ENCODE measurements at places on chromosomes 11 and 22.

GRCh38 chr11:117997823-117998579 lies 11.8 kb downstream of the IL10RA start:
- DNase-seq, result no peak

DNA sequence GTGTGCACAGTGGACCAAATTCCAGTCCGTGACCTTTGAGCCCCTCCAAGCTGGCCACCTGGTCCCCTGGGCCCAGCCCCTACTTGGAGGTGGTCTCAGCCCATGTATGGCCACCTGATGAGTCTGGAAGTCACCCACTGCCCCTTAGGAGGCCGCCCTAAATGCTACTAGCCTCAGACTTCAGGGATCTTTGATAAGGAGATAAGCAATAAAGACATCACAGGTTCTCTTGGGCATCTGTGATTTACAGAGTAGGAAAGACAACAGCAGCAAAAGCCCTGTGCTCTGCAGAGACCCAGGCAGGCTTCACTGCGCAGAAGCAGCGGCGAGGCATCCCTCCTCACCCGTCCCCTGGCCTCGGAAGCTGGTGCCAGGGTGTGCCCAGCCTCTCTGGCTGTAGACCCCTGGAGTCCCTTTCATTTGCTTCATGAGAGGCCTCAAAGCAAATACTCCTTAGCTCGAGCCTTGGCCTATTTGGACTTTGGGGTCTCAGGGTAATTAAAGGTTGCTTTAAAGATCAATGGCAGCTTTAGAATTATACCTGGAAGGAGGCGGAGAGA lies 360.1 kb downstream of the TBC1D22A start:
- no peak for DNase-seq

DNA sequence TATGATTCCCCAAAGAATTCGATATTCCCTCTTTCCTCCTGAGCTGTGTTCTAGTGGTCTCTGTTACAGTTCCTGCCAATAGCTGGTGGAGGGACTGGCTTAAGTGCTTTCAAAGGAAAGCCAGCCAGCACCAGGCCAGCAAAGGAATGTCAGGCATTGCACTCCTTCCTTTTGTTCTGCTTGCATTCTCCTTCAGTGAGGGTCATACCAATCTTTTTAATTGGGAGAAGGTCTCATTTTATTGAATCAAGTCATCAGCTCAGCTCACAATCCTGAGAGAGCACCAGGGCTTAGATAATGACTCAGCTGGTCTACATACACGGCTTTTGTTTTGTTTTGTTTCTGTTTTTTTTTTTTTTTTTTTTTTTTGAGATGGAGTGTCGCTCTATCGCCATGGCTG lies 222.9 kb downstream of the NAV2 start:
- DNase-seq, result no peak

DNA sequence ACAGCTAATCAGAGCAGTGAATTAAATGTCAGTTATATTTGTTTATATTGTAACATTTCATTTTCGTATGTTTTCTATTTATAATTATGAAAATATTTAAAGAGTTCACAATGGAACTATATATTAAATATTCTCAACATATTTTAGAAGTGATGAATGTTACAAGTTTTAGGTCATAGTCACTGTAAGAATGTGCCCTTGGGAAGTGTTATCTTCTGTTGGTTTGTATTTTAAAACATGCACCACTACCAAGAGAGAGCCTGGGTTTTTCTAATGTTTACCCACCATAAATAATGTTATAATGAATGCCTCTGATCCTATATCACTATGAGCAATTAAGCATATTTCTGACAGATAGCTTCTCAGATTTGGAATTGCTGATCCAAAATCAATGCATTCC lies 171.0 kb downstream of the BCR start:
- no peak for DNase-seq

- DNase-seq, result no peak
Measured at GRCh38 chr11:122755409-122755808, 82.9 kb upstream of the CRTAM start.

GRCh38 chr11:57356268-57356667 lies 18.1 kb downstream of the P2RX3 start:
- DNase-seq, result no peak

DNA sequence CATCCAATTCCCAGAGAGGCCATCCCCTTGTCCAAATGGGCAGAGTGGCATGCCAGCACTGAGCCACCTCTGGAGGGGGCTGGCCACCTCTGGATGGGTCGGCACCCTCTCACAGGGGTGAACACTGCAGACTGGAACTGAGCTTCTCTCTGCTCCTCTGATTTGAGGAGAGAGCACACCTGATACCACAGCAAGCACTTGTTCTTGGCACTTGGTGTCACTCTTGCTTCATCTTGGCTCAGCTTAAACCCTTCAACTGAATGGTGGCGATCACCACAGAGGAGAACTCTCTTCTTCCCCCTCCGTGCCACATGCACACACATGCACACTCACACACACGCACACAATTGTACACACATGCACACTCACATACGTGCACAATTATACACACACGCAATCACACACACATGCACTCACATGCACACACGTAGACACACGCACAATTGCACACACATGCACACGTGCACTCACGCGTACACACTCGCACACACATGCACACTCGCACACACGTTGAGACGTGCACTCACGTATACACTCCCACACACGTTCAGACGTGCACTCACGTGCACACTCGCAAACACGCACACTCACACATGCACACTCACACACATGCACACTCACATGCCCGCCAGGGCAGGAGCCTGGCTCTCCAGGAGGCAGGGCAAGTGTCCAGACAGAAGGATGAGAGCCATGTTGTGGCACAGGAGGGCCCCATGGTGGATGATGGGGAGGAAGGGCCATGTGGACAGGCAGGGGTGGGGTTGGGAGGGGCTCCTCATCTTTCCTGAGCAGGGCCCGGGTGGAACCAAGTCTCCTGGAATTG lies 23.4 kb downstream of the OVOL1 start:
- DNase-seq, result no peak

DNA sequence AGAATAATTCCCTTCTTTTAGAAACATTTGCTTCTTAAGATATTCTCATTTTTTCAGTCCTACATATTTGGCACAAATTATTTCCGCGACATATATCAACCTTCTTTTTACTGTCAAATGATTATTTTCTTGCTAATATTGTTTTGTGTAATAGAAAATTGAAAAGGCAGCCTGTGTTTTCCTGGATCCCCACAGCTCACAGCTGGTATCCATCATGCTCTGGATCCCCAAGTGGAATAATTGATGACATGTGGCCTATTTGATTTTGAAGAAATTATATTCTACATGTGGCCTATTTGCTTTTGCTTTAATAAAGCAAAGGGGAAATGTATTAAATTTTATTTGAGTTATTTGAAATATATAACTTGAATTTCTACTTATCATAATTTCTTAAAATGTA lies 199.4 kb upstream of the LUZP2 start:
- no peak for DNase-seq

DNA sequence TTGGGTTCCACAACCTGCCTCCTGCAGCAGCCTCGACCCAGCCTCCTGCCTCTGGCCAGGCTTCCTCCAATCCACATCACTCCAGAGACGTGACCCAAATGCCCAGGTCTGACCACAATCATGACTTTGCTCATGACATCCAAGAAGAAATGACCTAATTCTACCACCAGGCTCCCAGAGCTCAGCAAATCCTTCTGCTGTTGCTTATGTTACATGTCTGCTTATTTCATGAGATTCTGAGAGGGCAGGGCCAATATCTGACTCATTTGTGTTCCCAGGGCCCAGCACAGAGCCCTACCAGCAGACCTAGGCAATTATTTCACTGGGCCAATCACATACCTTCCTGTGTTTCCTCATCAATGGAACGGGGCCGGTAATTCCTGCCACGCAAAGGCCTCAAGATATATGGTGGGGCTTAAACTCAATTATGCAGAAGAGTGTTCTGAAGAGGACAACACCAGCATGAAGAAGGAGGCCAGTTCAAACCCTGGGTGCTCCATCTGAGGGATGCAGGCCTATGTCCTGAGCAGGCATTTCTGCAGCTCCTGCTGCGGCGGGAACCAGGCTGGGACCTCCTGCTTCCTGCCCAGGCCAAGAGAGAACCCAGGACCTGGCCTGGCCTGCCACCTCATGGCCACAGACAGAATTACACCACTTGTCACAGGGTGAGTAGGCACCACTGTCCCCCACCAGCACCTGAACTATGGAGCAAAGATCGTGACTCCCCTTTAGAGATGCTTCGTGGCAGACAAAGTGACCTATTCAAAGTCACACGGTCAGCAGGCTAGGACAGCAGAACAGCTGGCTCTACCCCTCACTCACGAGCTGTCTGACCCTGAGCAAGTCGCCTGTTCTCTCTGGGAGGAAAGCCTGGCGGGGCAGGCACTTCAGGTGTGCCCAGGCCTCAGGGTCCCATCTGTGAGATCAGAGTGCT lies 5.9 kb downstream of the CENPM start:
- peak; percentile 59 for DNase-seq

- no peak for DNase-seq
Measured at GRCh38 chr11:121536126-121536525, 83.4 kb upstream of the SORL1-AS1 start.

DNA sequence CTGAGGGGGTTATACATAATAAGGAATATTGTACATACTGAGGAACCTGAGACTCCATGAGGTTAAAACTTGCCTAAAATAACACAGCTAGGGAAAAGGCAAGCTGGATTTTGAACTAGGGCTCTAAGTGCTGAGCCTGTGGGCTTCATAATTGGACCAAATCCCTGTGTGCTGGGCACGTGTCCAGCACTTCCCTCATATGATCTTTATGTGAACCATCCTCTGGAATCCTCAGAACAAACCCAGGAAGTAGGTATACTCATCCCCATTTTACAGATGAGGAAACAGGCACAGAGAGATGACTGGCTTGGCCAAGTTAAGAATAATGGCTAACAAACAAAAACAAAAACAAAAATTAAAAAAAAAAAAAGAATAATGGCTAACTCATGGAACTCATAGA lies 14.9 kb downstream of the RTN4RL2 start:
- DNase-seq, result no peak

Data from NCI-H446 (cell line).